H54 (cell line): ENCODE measurements at places on chromosomes 5 and 9.

- DNase-seq, result no peak
Measured at GRCh38 chr5:9544056-9544455, 1.8 kb downstream of the SEMA5A start.

DNA sequence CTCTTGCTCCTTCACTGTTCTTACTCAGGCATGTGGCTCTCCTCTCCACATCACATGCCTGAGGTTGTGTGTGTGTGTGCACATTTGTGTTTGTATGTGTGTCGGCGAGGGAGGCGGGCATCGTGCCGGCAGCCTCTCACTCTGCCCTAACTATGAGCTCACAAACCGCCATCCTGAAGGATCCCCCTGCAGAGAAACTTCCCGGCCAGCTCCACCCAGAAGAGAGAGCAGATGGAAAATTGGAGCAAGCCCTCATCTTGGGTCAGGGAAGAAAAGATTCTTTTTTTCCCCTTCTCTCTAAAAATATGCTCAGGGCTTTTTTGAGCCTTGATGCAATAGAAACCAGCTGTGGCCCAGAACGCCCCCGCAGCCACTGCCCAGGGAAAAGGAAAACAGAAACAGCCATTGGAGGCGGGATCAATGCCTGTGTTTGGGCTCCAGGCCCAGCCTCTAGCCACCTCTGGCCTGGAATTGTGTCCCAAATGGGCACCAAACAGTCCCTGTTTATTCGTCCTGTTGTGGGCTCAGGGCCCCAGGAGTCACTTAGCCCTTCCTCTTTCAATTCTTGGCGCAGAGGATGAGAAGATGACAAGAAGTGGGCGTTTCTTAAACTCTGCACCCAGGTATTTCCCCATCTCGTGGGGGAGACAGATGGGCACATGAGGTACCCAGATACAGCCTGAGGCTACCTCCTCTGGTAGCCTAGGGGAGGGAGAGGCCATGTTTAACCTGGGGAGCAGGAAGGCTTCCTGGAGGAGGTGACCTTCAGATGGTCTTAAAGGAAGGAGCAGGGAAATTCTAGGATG lies 151.5 kb downstream of the RGS3 start:
- no peak for DNase-seq

DNA sequence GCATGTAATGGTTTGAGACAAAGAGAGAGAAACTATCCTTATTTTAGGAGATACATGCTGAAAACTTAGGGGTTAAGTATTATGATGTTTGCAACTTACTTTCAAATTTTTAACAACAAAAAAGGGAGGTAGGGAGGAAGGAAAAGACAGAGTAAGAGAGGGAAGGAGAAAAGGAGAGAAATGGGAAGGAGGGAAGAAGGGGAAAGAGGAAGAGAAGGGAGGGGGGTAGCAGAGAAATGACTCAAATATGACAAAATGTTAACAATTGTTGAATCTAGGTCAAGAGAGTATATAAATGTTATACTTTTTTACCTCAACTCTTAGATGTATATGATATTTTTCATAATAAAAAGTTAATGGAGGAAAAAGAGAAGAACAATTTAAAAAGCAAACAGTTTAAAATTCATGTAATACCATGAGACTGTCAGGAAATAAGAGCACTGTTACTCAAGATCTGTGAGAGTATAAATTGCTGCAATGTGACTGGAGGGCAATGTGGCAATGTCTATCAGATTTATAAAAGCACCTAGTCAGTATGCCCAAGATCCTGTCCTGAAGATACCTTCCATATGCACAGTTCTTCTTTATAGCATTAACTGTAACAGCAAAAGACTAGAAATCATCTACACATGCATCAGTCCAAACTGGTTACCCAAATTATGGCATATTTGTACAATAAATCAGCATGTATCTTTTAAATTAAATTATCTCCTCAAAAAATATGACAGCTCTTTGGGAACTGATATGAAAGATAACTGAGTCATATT lies 16.3 kb downstream of the FBXW11 start:
- DNase-seq, result no peak

GRCh38 chr9:82726424-82727276 lies 336.3 kb downstream of the RASEF start:
- DNase-seq, result no peak

DNA sequence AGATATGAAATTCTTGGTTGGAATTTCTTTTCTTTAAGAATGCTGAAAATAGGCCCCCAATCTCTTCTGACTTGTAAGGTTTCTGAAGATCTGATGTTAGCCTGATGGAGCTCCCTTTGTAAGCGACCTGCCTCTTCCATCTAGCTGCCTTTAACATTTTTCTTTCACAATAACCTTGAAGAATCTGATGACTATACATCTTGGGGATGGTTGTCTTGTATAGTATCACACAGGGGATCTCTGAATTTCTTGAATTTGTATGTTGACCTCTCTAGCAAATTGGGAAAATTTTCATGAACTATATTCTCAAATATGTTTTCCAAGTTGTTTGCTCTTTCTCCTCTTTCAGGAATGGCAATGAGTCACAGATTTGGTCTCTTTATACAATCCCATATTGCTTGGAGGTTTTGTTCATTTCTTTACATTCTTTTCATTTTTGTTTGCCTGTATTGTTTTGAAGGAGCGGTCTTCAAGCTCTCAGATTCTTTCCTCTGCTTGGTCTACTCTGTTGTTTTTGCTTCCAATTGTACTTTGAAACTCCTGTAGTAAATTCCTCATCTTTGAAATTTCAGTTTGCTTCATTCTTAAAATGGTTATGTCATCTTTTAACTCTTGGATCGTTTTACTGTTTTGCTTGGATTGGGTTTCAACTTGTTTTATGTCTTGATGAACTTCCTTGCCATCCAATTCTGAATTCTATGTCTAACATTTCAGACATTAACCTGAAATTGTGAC lies 245.2 kb upstream of the TARS1 start:
- DNase-seq, result no peak

DNA sequence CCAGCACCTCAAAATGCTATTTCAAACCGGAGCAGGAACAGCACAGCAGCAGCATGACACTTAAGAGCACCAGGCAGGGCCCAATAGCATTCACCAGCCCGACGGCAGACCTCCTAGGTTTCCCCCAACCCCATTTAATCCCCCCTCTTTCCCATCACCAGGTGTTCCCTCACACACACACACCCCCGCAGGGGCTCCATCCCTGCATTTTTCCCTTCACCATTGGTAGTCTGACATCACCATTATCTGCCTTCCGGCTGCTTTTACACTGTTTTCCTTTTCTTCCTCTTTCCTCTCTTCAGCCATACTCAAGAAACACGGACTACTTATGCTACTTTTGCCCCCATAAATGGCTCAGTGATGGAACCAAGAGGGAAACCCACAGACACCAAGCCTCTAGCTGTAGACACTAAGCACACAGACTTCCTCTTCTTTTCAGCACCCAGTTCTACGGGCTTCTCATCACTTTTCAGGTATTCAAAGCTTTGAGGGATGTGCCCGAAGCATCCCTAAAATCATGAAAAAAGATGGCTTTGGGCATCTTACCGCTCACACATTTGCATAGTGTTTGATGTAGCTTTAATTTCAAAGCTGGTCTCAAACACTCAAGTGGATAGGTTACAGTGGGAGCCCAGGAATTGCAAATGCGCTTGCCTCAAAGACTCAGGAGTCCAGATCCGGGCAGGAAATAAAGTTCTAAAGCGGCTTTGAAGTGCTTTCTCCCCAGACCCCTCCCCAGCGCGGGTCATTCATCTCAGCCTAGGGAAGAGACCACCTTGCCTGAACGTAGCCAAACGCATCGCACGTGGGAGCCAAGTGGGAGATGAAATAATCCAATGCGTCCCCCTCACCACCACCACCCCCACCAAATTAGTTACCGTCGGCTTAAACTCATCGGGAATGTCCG lies 141.5 kb downstream of the TSSK1B start:
- DNase-seq, result no peak

GRCh38 chr9:16043756-16044578 lies 491.1 kb downstream of the CCDC171 start:
- DNase-seq, result no peak

DNA sequence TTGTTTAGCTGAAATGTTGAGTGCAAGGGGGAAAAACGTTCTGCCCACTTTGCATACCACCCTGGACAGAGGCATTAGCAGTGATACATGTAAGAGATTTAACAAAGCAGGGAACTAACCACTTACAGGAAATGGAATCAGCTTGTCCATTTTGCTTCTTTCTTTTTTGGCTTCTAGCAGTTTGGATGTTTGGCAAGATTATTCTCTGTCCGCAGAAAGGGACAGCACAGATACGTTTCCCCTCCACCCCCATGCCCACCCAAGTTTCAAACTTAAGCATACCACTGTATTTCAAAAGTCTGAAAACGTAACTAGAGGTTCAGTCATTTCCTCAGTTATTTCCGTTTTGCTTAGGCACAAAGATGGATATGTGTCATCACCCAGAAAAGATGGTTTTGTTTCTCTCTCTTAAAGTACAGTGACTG lies 118.4 kb downstream of the GDNF start:
- no peak for DNase-seq

DNA sequence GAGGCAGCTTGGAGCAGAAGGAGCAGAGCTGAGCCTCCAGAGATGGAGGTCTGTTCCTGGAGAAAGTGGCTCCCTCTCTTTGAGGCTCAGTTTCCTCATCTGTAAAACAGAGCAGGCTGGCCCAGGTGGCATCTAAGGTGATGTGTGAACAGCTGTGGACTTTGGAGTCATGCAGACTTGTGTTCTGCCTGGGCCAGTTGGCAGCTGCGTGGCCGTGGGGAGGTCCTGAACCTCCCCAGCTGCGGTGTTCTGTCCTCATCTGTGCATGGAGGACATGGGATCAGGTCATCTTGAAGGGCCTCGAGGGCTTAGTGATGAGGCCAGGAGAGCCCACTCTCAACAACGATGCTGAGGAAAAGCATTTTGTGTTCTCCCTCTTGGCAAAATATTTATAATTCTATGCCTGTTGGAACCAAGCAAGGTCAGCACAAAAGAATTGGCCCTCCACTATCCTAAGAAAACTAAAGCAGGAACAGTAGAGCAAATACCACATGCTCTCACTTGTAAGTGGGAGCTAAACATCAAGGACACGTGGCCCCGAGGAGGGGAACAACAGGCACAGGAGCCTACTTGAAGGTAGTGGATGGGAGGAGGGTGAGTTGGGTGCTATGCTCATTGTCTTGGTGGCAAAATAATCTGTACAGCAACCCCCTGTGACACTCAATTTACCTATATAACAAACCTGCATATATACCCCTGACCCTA lies 63.2 kb upstream of the COL15A1 start:
- DNase-seq, result no peak

DNA sequence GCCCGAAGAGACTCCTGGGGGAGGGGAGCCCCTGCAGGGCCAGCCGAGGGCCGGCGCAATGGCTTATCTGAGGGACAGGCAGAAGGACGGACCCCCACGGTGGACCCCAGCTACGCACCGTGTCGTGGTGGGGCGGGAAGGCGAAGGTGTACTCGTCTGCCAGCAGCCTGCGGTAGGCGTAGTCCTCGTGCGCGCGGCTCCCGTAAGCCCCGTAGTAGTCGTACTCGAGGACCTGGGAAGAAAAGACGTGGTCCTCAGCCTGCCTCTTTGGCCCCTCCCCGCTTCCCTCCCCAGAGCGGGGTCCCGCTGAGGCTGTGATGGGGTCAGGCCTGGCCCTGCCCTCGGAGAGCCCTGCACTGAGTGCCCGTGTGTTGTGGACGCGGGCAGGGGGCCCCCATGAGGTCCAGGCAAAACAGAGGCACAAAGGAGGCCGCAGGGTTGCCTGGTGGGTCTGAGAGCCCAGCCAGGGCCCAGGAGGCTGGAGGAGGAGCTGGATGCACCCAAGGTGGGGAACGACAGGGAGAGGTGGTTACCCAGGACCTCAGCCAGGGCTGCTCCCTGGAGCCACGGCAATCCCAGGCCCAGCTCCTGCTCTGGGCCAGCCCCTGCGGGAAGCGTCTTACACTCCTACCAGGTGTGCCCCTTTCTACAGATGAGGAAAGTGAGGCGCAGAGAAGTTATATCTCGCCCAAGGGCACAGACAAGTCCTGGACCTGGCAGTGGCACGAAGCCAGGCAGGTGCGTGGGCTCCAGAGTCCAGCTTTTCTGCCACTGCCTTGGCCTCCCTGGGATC lies 35.2 kb downstream of the SARDH start:
- DNase-seq, result no peak

GRCh38 chr5:67215519-67216471 lies 19.2 kb upstream of the CD180 start:
- no peak for DNase-seq

DNA sequence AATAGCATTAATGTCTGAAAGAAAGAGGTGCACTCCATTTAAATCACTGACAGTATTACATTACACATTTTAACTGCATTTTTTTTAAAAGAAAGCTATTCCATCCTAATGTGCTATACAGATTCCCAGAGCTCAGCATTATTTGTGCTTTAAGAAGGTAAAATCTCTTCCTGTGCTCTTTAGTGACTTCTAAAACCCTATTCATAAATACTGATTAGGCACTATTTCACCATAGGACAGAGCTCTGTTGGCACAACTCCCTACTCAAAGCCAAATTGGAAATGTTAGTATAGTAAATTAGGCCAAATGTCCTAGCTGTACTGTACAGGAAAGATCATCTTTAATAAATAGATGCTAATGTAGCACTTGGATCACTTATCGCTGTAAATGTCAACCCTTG lies 262.5 kb downstream of the TUSC1 start:
- DNase-seq, result no peak

DNA sequence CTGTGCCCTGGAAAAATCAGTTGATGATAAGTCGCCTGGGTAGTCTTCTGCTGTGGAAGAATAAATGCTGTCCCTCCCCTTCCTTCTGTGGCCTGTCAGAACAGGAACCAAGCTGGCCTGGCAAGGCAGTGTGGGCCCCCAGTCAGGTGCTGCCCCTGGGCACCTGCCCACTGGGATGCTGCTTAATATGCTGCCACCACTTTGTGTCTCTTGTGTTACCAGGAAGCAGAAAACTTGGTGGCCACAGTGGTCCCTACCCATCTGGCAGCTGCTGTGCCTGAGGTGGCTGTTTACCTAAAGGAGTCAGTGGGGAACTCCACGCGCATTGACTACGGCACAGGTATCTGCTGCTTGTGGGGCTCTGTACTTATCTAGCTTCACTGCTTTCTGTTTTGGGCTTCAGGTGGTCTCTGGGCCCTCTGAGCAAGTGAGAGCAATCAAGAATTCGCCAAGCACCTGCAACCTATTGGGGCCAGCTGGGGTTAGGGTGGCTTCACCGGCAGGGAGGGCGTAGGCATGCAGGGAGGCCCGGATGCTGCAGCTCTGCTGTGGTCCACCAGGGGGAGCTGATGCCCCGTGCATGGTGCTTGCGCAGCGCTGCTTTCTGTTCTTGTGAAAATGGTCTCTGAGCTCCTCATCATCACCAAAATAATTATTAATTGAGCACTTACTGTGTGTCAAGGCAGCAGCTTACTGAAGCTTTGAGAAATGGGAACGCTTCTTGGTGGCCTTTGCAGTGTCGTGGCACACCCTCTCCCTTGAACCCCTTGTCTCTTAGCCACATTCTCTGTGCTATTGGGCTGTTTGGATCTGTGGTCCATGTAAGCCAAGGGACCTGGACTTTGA lies 20.3 kb downstream of the PTPA start:
- DNase-seq, result peak; percentile 87
